HepG2 (cell line): ENCODE measurements at places on chromosomes 1 and 21.
A peak's percentile ranks its signal among the peaks of the same experiment; 100 is the strongest.

GRCh38 chr1:243474136-243474881 is 218.5 kb downstream of the SDCCAG8 start:
- no peak for DNase-seq

- DNase-seq = no peak
Observed at GRCh38 chr1:166903232-166903631, 27.2 kb upstream of the TADA1 start.

GRCh38 chr1:97634758-97635157 is 286.1 kb downstream of the DPYD start:
- DNase-seq = peak; percentile 25

DNA sequence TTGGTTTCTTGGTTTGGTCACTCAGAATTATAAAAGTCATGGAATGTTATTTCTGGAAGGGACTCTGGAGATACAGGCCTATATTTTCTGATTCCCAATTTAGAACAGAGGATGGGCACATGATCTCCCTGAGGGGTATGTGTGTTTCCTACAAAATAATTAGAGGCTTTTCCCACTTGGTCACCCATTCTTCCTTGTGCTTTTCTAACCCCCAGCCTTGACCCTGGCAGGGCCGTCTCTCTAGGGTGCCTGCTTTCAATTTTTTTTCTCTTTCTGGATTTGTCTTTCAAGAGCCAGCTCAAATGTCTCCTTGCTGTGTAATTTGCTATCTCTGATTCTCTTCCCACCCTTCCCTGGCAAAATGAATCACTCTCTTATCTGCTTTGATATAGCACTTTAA is 131.9 kb downstream of the HLX start:
- DNase-seq = no peak

DNA sequence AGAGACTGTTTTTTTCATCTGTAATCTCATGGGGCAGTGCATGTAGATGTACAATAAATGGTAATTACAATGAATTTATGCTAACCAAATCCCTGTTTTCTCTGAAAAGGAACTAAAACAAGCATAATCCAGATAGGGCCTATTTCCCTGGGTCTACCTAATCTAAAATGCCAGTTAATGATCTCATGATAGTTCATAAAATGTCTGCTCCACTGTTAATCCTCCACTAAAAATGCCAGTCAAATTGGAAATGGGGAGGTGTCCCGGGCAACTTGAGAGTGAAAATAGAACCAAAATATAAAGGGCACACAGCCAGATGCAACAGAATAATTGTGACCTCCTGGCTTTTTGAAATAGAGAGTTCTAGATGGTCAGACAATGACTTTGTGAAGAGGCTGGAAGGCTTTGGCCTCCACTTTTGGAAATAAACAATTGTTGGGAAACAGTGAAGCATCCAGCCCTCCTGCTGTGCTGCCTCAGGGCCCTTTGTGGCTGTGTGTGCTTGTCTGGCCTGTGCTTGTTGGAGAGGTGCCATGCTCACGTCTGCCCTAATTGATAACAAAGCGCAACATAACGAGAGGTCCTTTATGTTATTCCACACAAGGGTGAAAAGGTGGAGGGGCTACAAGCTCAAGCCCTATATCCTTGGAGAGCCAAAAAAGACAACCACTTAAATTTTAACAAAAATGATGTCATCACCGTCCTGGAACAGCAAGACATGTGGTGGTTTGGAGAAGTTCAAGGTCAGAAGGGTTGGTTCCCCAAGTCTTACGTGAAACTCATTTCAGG is 97.7 kb downstream of the ATP5PO start:
- no peak for DNase-seq

DNA sequence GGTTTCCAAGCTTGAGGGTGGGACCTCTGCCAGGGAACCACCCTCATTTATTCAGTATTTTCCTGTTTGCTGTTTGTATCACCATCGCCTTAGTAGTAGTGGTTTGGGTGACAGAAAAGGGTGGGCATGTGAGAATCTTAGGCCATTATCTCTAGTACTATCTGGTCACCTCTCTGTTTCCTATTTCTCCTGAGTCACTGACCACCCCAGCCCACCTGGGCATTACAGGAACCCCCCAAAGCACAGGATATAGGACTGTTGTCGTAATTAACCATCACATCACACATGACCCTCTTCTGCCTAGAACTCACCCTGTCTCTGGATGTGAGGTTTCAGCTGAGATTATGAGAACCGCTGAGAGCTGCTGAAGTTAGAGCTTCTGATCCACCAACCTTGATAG is 60.4 kb downstream of the IL23R start:
- DNase-seq = no peak

- no peak for DNase-seq
Observed at GRCh38 chr1:201363467-201363866, 14.0 kb downstream of the TNNT2 start.

GRCh38 chr21:38538353-38538752 is 40.1 kb upstream of the ERG start:
- DNase-seq = no peak
